ENCODE measurements at places on chromosomes 2 and 18. TPM values are rescaled to one million over a fixed set of nuclear protein-coding genes. Genes with fewer than 3 reads are reported as not detected.

DNA sequence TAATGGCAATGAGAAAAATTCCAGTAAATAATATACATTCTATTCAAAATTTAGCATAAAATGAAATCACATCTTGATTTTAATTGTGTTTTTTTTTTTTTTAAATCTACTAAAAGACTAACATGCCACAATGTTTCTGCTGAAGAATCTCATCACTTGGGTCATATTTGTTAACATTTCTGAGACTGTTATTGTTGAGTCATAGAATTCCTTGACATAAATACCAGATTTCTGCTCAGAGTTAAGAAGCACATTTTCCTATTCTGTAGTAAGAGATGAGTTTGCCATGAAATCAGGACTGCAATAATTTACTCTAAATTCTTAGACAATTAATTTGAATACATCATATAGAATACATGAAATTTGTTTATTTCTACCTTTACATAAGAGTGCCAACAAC lies 154.9 kb upstream of the KYNU start:
- no peaks in the 10 kb centered on the region for H3K4me1 ChIP-seq
- DNase-seq, result no peak
- no peak overlapping the region for H3K27ac ChIP-seq
- no peak overlapping the region for H3K4me3 ChIP-seq
- H3K36me3 ChIP-seq, result no peaks in the 10 kb centered on the region
- no peaks in the 10 kb centered on the region for H3K27me3 ChIP-seq

- H3K27ac ChIP-seq, result no peak overlapping the region
- no peaks in the 10 kb centered on the region for H3K4me1 ChIP-seq
- H3K4me3 ChIP-seq, result no peak overlapping the region
- no peaks in the 10 kb centered on the region for H3K27me3 ChIP-seq
- no peaks in the 10 kb centered on the region for H3K36me3 ChIP-seq
Observed at GRCh38 chr2:148906124-148906523, 31.1 kb downstream of the KIF5C start.

DNA sequence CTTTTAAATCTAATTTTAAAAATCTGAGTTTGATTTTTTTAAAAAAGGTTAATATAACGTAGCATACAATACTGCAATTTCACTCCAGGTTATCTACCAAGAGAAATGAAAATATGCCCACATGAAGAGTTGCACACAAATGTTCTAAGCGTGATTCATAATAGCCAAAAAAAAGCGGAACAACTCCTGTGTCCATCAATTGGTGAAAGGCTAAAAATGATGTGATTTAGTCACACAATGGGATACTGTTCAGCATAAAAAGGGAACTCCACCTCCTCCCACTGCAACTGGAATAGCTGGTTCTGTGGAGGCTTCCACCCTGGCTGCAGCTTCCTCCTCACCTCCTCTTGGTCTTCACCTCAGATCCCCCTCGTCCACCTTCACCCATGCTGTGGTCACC lies 132.8 kb downstream of the PIK3C3 start:
- H3K27ac ChIP-seq, result no peak overlapping the region
- no peaks in the 10 kb centered on the region for H3K4me1 ChIP-seq
- no peak overlapping the region for H3K4me3 ChIP-seq
- H3K36me3 ChIP-seq, result peaks cover 3% of the 10 kb centered on the region

DNA sequence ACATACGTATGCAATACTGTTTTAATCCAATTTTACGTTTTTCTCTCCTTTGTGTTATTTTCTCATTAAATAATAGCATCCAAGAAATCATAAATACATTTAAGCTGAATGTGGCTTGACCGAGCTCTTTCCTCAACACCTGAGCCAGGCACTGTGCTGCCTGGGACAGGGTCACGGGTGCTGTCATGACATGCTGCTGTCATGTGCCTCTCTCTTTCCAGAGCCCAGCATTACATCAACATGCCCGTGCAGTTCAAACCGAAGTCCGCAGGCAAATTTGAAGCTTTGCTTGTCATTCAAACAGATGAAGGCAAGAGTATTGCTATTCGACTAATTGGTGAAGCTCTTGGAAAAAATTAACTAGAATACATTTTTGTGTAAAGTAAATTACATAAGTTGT lies 94.1 kb upstream of the LDLRAD4 start:
- DNase-seq, result no peak
- H3K27me3 ChIP-seq, result no peaks in the 10 kb centered on the region
- H3K36me3 ChIP-seq, result no peaks in the 10 kb centered on the region
- H3K4me1 ChIP-seq, result no peaks in the 10 kb centered on the region

The ARHGEF33 gene
- total RNA-seq, result 1.0 TPM

All from cardiac muscle cell (in vitro differentiated cells and primary cell).